ENCODE measurements at places on chromosomes 16 and 17.

DNA sequence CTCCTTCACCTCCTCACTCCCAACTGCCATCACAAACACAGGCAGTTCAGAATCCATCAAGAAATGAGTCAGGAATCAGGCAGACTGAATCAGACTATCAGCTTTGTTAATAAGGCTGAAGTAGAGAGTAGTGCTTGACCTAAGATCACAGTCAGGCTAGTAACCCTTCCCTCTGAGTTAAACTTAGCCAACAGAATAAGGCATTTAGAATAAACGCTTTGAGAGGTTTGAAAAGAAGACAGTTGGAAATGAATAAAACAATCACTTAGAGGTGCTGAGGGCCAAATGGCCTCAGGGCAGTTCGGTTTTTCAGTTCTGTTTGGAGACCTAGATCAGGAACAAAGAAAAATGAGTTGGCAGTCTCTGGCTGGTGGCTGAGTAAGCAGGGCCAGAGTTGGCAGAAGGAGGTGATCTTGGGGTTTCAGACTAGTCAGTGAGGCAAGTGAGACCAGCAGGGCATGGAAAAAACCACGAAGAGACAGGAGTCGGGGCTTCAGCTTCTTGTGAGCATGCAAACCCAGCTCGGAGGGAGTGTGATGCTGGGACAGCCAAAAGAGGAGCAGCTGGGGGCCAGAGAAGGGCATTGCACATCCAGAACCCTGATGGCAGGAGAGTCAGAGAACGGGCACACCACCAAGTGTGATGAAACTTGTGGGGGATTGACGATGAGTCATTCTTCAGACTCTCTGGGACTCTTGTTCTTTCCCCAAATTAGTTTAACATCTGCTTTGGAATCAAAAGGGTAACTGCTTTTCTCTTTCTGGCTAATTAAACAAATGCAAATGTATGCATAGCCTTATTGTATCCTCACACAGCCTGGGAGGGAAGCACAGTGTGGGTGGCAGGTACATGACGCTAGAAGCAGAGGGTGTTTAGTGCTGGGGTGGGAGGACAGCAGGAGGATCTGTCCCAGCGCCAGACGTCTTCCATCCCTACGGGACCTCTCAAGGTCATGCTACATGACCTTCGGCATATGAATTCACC is 54.8 kb downstream of the SPECC1 start:
- peak; percentile 79 for DNase-seq

DNA sequence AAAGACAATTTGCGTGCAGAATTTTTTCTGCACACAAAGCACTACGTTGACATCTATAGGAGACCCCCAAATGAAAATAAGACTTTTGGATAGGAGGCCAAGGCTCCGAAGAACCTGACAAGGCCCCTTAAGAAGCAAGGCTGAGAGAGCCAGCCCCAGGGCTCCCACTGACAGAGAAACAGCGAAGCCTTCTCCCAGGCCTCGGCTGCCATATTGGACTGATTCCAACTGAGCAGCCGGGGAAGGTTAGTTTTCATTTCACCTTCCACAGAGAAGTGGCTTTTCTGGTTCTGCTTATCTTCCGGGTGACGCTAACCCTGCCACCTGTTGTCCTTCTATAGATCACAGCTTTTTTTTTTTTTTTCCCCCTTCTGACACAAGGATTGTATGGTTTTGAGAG is 356.7 kb downstream of the SOX9 start:
- DNase-seq = no peak

- peak; percentile 30 for DNase-seq
These were observed 94.4 kb downstream of the AATF start for GRCh38 chr17:37043201-37043600.

GRCh38 chr16:3661311-3661710 is 6.8 kb downstream of the DNASE1 start:
- no peak for DNase-seq

GRCh38 chr17:8826808-8827435 is 27.8 kb upstream of the MFSD6L start:
- DNase-seq = no peak

DNA sequence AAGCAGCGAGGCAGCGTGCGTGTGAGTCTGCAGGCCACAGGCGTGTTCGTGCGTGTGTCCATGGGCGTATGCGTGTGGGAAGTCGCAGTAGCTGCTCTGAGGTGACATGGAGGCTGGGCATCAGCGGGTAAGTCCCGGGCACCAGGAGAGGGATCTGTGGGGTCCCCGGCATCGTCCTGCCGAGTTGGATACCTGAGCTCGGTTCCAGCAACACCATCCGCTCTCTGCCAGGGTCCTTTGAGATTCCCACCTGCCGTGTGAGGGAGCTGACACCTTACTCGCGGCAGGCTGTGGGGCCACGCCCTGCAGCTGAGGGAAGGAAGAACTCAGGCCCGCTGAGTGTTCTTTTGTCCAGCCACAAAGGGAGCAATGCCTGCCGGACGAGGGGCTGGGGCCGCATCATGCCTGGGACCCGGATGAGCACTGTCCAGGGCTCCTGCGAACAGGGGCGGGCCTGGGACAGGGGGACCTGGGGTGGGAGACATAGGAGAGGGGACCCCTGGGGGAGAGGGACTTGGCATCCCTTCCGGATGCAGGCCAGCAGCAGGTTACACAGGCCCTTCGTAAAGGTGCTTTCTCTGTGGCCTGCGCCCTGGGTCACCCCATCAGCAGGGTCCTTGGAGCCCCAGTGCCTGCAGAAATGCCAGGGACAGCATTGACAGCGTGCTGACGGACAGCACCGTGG is 5.0 kb upstream of the SNAI3 start:
- DNase-seq = no peak

DNA sequence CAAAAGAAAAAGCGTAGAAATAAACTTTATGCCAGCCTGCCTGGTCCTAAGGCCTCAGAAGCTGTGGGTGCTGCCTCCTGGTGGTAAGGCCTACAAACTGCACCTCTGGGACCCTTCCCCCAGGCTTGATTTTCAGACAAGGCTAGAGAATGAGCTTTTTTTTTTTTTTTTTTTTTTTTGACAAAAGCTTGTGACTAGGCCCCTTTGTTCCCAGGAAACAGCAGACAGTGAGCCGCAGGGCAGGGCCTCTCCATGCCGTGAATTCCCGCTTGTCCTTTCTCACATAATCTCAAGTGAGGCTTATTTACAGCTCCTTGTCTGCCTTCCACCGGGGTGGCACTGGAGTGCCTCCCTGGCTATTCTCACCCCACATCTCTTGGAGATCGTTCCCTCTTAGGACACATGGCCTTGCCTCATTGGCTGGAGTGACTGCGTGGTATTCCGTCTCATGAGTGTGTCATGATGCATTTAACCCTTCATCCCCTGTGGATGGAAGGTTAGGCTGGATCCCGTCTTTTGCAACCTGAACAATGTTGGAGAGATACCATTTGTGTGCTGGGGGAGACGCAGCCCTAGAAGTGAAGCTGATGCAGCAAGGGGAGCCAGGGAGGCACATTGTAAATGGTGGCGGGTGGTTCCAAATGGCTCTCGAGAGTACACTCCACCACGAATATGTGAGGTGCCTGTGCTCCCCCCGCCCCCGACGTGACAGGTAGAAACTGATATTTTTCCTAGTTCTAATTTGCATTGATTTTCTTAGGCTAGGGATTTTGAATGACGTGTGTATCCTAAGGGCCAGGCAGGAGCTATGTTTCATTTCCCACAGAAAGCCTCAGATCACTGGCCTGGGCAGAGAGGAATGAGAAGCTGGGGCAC is 49.6 kb downstream of the USP22 start:
- peak; percentile 66 for DNase-seq

- DNase-seq = no peak
These were observed 27.4 kb upstream of the C1QL1 start for GRCh38 chr17:44995436-44996001.

DNA sequence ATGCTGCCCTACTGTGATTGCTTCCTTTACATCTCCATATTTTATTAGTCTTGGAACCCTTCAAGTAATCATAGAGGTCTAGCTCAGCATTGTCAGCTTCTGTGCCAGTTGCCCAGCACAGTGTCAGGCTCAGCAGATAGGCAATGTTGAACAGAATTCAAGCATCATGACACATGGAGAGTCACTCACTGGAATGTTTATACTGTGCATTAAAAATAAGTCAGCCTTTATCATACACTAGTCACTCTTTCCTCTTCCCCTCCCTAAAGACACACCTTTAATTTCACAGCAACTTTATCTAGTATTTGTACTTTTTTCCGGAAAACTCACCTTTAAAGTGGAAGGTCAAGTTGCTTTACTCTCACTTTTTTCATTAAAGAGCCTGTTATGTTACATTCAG is 253.8 kb upstream of the CDH11 start:
- DNase-seq = no peak

- DNase-seq = no peak
These were observed 9.3 kb downstream of the BECN1 start for GRCh38 chr17:42814633-42815399.

All from inflammatory macrophage (primary cell).